Suppressor macrophage (primary cell): ENCODE measurements at places on chromosomes 4 and X.

DNA sequence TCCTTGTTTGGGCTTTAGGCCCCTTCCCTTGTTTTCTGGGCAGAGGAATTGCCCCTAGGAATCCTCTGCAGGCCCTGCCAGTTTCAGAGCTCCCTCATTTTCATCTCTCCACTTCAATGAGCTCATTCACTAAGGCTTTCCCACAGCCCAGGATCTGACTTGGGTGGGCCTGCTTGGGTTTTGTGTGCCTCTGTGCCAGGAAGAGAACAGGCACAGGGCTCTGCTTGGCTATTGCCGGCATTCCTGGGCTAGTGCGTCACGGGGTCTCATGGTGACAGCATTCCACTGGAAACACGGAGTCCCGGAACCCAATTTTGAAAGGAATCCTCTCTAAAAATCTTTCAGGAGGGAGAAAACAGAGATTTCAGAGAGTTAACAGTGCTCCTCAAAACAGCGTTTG lies 150.5 kb downstream of the VCX3A start:
- no peak for DNase-seq

DNA sequence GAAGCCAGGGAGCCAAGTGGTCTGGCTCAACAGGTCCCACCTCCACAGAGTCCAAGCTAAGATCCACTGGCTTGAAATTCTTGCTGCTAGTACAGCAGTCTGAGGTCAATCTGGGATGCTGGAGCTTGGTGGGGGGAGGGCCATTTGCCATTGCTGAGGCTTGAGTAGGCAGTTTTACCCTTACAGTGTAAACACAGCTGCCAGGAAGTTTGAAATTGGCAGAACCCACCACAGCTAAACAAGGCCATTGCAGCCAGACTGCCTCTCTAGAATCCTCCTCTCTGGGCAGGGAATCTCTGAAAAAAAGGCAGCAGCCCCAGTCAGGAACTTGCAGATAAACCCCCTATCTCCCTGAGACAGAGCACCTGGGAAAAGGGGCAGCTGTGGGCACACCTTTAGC lies 84.9 kb downstream of the EDA2R start:
- no peak for DNase-seq

DNA sequence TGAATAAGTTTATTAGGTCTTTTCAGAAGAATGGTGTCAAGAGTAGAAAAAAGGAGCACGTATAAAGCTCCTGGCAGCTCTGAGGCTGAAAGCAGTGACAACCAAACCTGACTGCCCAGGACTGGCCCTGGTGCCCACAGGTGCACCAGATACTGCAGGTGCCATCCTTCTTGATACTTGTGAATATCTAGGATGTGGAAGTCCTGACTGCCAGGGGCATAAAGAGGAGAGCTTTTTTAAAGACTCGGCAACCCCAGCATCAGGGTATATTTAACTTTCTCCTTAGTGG lies 60.7 kb downstream of the TMEM150C start:
- no peak for DNase-seq

DNA sequence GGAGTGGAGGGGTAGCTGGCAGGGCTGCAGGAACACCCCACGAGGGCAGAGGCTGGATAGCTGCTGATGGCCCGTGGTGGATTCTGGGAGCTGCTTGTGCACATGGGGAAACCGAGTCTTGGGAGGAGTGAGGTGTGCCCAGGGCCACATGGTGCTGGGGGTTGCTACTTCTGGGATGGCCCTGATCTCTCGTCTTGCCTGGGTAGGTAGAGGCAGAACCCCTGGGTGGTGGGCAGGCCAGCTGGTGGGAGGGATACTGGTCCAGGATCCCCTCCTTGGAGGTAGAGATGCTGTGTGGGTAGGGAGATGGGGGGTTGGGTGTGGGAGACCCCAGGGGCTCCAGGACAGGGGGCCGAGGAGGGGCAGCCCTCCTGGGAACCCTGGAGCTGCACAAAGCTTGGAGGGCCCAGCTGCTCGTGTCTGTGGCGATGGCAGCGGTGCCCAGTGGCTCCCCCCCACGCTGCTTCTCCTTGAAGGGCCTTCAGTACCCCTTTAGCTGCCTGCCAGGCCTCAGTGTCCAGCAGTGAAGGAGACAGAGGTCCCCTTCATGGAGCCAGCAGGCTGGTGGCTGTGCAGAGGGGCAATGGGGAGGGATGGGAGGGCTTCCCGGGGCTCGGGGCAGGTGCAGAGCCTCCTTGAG lies 3.2 kb downstream of the NAT8L start:
- no peak for DNase-seq

GRCh38 chrX:153405426-153405825 lies 4.3 kb upstream of the PNMA6E start:
- no peak for DNase-seq

- peak; percentile 96 for DNase-seq
These were observed 11.0 kb downstream of the SH3BP2 start for GRCh38 chr4:2803624-2804448.

- DNase-seq = no peak
These were observed 56.3 kb upstream of the LCORL start for GRCh38 chr4:18077808-18078207.

GRCh38 chrX:124548571-124548970 lies 202.2 kb downstream of the SH2D1A start:
- DNase-seq = no peak

DNA sequence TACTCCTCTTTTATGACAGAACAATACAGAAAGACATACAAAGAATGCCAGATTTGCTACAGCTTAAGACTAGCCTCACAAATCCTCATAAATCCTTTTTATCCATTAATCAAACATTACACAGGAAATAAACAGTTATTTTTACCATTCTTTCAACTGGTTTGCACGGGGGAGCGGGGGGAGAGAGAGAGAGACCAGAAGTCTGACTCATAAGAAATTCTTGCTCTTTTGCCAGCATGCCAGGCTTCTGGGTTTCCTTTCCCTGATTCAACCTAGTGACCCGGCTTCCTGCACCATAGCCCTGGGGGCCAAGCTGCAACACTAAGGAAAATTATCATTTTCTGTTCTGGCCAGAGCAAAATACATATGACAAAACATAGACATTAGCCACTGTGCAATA lies 6.8 kb upstream of the RRAGB start:
- DNase-seq = no peak

GRCh38 chr4:184288451-184289178 lies 70.9 kb upstream of the ENPP6 start:
- no peak for DNase-seq

- DNase-seq = no peak
These were observed 77.7 kb upstream of the PSAPL1 start for GRCh38 chr4:7512428-7512827.

GRCh38 chr4:171308661-171309060 lies 504.5 kb upstream of the GALNTL6 start:
- DNase-seq = no peak

- peak; percentile 46 for DNase-seq
These were observed 80.6 kb upstream of the ENPP6 start for GRCh38 chr4:184298254-184298653.

- DNase-seq = no peak
These were observed 178.6 kb downstream of the GRXCR1 start for GRCh38 chr4:43071069-43071468.

DNA sequence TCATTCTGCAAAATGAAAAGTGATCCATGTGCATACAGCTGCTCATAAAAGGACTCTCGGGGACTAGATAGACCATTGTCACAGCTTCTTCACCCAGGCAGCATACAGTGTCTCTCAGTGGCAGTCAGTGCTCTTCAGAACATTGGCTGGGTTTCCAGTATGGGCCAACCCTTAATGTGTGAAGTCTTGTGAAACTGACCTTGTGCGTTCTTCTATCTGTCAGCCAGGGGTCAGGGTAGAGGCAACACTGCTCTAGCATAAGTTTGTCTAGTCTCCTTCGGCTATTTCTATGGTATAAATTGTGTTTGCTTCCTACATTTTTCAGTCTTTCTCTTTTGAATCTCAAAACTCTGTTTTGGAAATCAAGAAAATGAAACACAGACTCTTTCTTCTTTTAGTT lies 37.0 kb upstream of the SMIM31 start:
- no peak for DNase-seq

- DNase-seq = no peak
These were observed 260.2 kb upstream of the CPEB2 start for GRCh38 chr4:14742054-14742453.

- no peak for DNase-seq
These were observed 21.4 kb upstream of the RBPJ start for GRCh38 chr4:26299254-26299882.

DNA sequence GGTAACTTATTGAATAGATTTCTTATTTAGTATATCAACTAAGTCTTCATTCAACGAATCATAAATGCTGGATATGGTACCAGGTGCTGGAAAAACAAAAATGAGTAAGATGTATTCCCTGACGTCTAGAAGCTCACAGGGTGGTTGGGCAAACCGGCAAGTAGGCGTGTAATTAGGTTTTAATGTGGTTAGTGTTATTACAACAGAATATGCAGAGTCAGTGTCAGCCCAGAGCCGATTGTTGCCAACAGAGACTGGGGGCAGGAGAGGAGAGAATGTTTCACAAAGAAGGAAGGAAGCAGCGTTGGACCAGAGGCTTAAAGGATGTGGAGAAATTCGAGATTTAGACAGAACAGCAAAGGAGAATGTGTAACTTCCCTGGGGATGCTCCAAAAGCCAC lies 111.7 kb downstream of the TENM3 start:
- no peak for DNase-seq

DNA sequence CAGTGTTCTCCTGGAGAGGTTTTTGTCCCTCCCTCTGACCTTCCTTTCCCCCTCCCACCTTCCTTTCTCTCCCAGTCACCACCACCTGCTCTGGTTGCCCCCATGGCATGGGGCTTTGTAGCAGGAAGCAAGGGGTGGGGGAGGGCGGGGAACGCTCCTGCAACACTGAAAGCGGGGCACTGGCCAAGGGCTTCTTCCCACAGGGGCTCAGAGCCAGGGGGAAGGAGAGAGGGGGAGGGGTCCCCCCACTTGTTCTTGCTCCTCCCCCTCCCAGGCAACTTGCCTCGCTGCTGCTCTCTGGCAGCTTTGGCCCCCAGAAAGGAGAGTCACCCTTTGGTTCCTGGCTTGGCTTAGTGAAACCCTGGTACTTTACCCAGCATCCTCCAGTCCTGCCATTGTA lies 48.4 kb downstream of the BCORL1 start:
- no peak for DNase-seq

DNA sequence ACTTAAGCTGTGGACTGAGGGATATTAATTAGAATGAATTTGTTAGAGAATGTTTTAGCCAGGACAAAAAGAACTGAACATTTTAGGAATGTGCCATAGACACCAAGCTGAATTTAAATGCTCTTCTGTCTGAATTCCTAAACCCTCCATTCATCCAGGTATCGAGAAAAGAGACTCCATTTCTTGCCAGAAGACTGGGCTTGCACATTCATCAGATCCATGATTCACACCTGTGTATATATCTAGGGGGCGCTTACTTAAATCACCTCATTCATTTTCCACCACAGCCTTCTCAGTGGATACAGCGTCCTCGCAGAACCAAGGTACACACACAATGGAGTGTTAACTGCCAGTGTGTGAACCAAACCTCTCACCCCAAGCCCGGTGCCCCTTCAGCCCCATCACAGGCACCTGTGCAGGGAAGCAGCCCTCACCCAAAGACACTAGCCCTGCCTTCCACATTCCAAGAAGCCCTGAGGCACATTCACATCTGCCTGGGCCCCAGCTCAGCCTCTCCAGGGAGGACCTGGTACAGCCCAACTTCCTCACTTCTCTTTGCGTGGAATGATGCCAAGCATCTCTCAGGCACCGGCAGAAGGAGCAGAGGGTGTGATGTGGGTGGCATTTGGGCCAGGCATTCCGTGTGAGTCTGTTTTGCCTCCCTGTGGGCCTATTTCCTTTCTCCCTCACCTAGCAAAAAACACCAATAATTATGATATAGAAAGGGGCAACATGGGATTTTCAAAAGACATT lies 35.6 kb upstream of the C1QTNF7 start:
- DNase-seq = no peak

- no peak for DNase-seq
These were observed 745.3 kb downstream of the RPA4 start for GRCh38 chrX:97628807-97629596.

GRCh38 chr4:122845760-122846159 lies 19.1 kb downstream of the FGF2 start:
- DNase-seq = no peak

DNA sequence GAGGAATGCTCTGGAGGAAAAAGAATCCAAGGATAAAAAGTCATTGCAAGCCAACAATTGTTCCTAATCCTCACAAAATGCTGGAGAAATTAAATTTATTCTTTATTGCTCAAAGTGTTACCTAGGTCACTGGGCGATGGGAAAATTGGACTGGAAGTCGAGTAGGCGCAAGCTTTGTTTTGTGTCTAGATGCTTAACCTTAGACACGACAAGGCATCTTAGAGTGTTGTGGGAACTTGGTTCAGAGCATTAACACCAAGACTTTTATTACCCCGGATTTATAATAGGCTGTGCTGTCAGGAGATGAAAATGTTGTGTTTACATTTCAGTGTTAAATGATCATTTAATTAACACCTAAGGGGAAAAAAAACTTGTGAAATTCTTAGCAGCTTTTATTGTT lies 25.1 kb downstream of the SLIT2 start:
- DNase-seq = no peak

- no peak for DNase-seq
These were observed 178.9 kb downstream of the CENPC start for GRCh38 chr4:67366311-67366861.

- DNase-seq = no peak
These were observed 76.5 kb downstream of the PSAPL1 start for GRCh38 chr4:7358100-7358735.

DNA sequence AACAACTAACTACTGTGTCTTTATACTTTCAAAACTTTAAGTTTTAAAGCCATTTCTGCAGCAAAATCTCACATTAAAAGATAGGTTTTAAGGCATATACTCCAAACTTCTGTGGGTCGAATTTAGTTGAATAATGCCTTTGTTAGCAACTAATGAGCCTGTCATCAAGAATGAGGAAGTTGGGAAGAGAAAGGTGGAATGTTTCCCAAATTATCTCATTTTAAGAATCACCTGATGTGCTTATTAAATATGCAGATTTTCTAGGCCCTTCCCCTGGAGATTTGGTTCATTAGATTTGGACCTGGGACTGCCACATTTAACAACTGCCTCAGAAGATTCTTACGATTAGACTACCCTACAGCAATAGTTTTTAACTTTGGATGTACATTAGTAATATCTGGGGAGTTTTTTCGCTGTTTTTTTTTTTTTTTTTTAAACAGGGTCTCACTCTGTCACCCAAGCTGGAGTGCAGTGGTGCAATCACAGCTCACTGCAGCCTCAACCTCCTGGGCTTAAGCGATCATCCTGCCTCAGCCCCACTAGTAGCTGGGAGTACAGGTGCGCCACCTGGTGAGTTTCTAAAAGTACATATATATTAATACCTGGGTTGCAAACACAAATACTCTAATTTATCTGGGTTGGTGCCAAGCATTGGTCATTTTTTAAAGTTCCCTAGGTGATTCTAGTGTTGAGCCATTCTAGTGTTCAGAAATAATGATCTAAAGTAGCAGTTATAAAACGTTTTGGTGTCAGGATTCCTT lies 16.1 kb upstream of the TASL start:
- no peak for DNase-seq

DNA sequence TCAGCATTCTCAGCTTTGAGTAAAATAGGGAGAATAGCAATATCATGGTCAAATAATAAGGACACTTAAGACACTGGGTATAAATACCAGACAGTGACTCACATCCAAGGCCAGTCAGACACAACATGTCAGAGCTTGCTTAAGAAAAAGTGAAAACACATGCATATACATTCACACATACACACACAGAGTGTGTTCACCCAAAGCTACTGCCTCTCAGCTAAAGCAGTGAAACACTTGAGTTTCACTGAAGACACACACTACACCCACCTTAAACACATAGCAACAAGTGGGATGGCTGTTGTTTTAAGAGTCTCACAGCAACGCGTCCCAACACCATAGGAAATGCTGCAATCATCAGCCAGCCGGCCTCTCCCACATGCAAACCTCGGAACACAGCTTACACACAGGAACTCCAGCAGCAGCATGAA lies 14.4 kb downstream of the SHROOM4 start:
- peak; percentile 64 for DNase-seq
